ENCODE measurements at places on chromosomes 1 and 21. TPM values are rescaled to one million over a fixed set of nuclear protein-coding genes. Genes with fewer than 3 reads are reported as not detected.

Gene AIRE
- total RNA-seq: 0.06 TPM

Gene EVA1C
- total RNA-seq: 4.5 TPM

Gene REN
- total RNA-seq: not detected

Gene LCE2C
- total RNA-seq: not detected
